ENCODE measurements at places on chromosomes 3 and 15.

DNA sequence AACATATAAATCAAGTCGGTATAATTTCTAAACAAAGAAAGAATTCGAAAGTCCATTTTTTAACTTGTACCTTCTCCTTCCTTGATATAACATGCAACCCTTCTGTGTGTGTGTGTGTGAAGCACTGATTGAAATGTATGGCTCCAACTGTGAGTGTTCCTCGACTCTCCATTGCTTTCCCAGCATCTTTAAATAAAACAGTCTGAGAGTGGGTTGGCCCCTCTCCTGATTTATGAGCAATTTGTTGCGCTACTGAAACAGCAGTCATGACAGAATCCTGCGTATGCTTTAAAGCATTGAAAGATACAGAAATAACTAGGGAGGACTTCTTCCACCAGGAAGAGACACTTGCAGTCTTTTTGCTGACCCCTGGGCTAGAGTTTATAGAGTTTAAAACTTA is 340.0 kb upstream of the SATB1 start:
- no peak for DNase-seq

GRCh38 chr3:8777201-8777977 is 8.0 kb upstream of the OXTR start:
- no peak for DNase-seq

DNA sequence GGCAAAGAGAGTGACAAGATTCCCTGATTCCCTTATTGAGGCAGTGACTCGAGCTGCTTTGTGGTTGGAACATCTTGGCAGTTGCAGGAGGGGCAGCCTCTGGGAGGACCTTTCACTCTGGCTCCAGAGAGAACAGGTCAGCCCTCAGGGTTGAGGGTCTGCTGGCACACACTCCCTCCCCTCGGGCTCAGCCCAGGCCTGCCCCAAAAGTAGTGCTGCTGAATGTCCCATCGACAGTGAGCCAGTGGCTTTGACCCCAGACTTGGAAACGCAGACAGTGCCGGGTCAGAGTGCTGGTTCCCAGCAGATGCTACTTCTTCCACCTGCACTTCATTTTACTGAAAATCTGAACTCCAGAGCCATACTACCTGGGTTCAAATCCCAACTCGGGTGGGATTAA is 25.6 kb upstream of the ATP2B2 start:
- DNase-seq: no peak

- DNase-seq: no peak
Observed at GRCh38 chr3:988785-989184, 104.0 kb upstream of the CNTN6 start.

DNA sequence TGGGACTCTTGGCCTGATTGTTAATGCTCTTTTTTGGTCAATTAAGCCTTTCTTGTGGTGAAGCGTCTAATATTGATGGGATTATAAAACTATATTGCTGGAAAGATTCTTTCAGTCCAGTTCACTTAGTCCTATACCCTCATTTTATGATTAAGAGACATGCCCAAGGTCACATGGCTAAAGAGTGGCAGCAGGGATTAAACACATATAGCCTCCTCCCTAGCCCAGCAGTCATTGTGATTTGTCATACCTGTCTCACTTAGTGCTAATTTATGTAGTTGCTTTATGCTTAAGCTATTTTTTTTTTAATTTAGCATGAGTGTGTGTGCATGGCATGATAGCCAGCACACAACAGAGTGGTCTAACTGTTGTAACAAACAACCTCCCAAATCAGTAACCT is 9.5 kb downstream of the PARP14 start:
- no peak for DNase-seq

DNA sequence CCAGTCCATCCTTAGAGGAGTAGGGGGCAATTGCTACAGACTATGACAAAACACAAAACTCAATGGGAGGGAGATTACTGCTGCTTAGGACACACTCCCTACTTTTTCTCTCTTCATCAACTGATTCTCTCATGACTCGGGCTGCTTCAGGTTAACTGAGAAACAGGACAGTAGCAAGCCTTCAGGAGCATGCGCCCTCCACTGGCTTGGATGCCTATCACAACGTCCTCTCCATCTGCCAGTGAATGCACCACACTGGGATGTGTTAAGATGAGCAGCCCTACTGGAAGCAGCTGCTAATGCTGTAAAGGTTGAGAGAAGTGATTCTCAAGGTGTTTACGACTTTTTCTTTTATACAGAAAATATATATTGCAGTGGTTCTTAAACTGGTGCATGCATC is 542.3 kb downstream of the EDEM1 start:
- DNase-seq: peak; percentile 7

DNA sequence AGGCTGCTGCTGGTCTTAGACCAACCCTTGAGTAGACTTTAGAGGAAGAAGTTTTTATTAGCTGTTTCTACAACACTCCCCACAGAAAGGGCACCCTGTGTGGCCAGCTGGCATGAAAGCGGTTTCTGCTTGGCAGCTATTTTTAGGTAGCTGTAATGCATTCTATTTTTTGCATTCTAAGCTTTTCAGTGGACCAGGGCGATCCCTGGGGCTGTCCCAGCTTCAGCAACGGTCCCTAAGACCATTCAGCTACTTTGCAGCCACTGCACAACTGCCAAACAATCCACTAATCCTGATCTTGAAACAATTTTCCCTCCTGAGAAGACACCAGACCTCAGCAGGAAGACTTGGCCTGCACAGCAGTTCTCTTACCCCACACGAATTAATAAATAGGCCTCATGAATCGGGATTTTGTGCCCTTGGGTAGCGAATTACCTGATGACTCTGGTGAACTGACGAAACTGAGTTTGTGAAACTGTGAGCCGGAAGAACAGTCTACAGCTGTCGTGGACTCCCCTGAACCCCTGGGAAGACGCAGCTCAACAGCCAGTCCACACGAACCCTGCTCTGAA is 14.6 kb upstream of the TFRC start:
- no peak for DNase-seq

DNA sequence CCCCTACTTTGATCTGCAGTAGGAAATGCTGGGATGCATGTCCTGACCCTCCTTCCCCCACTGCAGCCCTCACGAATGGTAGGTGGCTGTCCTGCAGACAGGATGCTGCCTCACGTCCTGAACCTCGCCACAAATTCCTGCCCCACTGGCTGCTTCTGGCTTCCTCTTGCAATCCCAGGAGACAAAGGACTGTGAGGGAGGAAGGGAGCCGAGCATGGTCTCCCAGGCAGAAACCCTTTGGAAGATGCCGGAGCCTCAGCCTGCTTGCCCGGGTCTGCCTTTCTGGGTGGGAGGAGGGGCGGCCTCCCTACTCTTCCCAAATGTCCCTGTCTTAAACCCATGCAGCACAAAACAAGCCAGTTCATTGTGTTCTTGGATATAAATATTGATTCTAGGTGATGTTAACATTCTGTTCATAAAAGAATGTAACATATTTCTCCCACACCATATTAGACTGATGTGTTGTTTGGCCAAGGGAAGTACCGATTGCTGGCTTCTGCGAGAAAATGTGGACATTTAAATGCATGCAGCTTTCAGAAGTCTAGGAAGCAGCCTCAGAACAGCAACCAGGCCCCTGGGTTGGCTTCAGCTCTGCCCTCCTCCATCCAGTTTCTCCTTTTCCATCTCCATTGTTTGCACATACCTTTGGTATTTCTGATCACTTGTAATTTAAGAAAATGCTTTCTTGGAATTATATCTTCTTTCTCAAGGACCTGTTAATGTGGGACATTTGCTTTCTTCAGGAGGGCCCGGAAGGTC is 75.3 kb downstream of the HMG20A start:
- no peak for DNase-seq

DNA sequence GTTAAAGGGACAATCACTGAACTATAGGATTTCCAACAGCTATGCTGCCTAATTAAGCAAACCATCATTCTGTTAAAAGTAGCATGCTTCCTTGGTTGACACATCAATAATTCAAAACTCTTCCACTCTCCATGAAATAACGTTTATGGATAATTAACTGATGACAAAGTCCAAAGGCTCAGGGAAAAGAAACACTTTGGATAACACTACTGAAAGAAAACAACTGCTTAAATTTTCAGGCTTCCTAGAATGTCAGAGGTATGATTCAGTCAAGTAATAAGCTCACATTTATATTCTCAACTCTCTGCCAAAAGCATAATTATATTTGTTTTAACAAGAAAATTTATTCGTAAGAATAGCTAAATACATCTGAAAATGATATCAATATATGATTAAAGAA is 49.6 kb downstream of the WDR72 start:
- no peak for DNase-seq

- DNase-seq: no peak
Observed at GRCh38 chr3:13289771-13290285, 130.3 kb downstream of the NUP210 start.

DNA sequence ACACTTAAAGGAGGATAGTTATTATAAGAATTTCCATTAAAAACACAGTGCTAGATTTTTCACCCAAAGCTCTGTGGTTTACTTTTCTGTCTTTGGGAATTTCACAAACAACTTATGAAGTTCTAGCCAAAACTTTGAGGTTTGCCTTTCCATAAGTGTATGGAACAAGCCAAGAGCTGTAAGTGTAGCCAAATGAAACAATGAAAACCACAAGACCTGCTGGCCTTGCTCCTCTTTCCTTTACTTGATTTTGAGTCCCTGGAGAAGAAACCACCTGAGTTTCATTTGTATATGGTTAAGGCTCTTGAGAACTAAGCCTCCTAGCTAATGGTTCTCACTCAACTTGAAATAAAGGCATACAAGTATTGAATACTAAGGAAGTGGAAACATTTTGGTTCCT is 365.3 kb upstream of the EPHA3 start:
- DNase-seq: no peak

DNA sequence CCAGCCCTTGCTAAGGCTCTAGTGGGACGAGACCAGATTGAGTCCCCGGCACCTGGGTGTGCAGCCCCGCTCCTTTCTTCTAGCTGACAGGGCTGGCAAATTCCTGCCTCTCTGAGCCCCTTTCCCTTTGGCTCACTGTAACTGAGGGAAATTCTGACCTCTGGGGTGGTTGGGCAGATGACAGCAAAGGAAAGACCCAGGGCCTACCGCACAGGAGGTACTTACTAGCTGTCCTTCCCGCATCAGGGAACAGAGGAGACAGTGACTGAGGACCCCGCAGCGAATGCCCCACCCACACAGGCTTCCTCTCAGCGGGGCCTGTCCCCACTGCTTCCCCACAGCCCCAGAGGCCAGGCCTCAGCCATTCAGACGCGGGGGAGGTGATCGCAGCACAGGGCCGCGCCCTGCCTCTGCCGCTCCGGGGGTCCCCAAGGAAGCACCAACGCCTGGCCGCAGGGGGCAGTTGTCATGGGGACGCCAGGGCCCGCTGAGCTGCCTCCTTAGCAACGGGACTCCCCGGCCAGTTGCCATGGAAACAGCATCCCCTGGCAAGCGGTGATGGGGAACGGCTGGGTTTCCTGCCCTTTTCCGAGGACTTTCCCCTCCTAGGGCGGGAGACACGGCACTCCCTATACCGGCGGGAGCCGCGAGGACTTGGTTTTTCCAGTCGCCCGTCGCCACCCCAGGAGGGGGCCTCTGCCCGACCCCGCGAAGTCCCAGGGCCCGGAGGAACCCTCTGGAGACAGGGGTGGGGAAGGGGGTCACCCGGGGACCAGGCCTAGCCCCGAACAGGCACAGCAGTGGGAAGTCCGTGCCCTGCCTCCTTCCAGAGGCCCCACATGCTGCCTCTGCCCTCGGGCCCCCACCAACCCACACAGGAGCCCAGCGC is 50.1 kb downstream of the HCN4 start:
- DNase-seq: no peak
